Liver (tissue), 10 donors: ENCODE measurements at places on chromosomes 2 and 18. TPM values are rescaled to one million over a fixed set of nuclear protein-coding genes. Genes with fewer than 3 reads are reported as not detected.

- no peak for DNase-seq
Observed at GRCh38 chr18:67665266-67665665, 148.7 kb upstream of the DSEL start.

GRCh38 chr2:767440-767839 lies 90.2 kb upstream of the TMEM18 start:
- no peak for DNase-seq

- DNase-seq: no peak
Observed at GRCh38 chr2:236343400-236344161, 79.4 kb upstream of the ASB18 start.

DNA sequence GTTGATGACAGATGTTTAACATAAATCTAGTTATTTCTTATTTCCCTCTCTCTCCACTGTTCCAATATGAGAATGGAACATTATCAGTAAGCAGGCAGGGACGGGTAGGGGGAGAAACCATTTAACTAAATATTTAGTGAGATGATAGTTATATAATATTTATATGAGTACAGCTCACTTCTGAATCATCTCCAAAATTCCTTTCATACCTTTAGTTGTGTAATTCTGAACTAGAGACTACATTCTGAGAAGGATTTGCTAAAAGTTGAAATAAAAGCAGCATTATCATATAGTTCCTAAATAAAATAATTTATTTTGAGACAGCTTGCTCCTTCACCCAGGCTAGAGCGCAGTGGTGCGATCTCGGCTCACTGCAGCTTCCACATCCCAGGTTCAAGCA lies 41.4 kb downstream of the B4GALT6 start:
- no peak for DNase-seq

C2orf81 gene
- polyA plus RNA-seq: 0.44 TPM

RUFY4 gene
- not detected for polyA plus RNA-seq
